ENCODE measurements at places on chromosomes 7 and 10.

DNA sequence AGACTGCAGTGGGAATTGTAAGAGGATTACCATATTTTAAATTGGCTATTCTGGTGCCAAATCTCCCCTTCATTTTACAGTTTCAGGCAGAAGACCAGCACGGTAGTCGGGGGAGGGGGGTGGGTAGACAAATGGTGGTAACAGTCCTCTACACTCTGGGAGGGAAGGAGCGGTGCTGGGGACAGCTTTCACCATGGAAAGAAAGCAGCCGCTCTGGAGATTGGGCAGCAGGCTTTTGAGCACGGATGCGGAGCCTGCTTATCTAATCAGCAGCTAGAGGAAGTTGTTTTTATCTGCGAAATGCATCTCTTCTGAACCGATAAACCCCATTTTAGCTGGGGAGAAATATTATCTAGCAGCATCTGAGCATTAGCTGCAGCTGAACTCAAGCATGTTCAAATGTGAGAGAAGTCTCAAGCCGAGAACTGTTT is 28.7 kb downstream of the IKZF1 start:
- no peak for DNase-seq

DNA sequence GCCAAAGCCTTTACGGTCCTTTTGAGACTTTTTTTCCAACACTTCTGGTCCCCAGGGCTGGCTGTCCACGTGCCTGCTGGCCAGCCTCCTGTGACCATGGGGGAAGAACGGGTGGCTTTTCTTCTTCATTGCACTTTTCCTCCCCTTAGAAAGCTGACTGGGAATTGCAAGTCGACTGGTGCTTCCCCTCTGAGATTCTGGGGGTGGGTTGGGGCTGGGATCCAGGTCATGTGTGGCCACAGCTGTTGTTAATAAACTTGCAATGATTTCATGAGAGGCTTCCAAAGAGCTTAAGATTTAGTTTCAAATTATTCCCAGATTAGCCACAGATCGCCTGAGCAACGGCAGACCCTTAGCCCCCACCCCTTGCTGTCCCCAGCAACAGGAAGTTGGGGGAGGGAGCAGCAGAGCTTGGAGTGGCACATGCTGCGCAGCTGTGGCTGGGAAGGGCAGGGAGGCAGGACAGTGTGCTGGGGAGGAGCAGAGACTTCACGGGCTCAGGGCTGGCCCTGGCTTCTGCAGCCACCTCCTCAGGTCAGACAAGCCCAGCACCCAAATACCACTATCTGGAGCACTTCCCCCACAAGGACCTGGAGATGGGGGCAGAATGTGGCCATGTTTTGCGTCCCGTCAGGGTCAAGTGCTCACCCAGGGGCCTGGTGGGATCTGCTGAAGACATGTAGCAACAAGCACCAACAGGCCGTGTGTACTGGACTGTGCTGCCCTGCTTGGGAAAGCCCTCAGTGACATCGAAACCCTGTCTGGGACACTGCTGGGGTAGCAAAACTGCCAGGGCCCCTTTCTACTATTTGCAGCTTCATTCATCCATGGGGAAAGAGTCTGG is 147.1 kb downstream of the RNF216 start:
- DNase-seq, result no peak

- no peak for DNase-seq
These were observed 1.8 kb downstream of the GPR15LG start for GRCh38 chr10:84175436-84175835.

DNA sequence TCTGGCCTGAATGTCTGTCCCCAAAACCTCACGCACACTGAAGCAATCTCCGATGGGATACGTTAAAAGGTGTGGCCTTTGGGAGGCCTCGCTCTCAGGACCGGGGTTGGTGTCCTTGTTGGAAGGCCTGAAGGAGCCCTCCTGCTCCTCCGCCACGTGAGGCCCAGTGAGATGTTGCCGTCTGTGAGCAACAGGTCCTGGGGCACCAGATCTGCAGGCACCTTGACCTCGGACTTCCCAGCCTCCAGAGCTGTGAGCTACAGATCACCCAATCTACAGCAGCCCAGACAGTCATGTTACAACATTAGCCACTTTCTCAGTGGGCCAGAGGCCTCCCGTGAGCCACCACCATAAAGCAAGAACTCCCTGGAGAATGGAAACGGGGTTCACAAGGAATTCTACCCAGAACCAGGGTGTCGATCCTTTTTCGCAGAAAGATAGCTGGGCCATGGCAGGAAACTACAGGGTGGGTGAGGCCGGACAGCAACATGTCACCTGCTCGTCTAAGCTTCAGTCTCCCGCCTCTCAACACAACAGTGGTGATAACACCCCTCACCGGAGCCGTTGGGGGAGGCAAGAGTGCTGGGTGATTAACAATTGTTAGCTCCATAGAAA is 87.0 kb downstream of the DIP2C start:
- no peak for DNase-seq

GRCh38 chr10:12702215-12702770 is 299.2 kb downstream of the CCDC3 start:
- DNase-seq, result no peak

GRCh38 chr10:30365278-30365677 is 16.2 kb upstream of the MTPAP start:
- no peak for DNase-seq

- no peak for DNase-seq
These were observed 9.2 kb upstream of the IL6 start for GRCh38 chr7:22717760-22718159.

DNA sequence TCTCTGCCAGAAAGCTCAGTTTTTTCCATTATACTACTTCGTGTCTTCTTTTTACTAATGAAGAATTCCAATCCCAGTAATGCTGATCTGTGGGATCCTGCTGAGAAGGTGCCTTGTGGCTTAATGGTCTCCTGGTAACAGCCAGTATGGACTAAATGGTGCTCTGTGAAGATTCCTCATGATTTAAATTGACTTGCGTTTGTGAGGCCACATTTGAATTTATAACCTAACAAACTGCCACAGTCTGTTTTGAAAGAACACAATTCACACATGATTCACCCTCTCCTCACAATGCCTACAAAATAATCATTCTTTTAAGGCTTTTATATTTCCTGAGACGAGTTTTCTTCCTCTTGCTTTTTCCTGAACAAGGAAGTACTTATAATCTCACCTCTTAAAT is 140.0 kb downstream of the MBL2 start:
- DNase-seq, result no peak

DNA sequence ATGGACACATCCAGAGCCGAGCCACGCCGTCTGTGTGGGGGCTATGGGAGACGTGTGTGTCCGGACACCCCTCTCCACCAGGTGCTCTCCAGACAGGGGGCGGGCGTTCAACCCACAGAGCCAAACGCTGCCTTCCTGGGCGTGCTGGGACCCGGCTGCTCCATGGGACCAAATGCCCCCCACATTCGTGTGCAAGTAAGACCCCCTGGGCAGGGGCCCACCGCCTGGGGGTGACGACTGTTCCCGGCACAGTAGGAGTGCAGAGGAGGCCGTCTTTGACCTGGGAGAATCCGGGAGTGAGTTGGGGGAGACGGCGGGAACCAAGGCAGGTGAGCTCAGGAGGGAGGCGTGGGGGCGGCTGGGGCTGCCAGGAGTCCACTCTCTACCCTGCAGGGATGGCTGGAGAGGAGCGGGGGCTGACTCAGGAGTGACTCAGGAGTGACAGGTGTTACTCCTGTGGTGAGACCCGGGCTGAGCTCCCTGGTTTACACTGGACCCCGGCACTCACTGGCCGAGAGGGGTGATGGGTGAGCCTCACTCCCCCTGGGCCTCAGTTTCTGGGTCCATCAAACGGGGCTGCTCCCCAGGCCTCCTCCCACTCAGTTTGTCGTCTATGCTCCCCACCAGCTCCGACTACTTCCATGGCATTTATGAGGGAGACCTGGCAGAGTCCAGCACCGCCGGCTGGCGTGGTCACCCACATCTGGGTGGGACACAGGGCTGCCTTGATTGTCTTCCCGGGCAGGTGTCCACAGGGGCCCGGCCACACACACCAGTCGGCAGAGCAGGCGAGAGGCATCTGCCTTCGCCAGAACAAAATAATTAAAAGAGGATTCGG is 95.0 kb downstream of the MICALL2 start:
- no peak for DNase-seq

GRCh38 chr7:84142726-84143125 is 51.9 kb downstream of the SEMA3A start:
- DNase-seq, result no peak

GRCh38 chr10:106043863-106044262 is 1120.6 kb downstream of the SORCS1 start:
- no peak for DNase-seq

GRCh38 chr7:43891069-43891955 is 15.1 kb downstream of the URGCP start:
- no peak for DNase-seq

DNA sequence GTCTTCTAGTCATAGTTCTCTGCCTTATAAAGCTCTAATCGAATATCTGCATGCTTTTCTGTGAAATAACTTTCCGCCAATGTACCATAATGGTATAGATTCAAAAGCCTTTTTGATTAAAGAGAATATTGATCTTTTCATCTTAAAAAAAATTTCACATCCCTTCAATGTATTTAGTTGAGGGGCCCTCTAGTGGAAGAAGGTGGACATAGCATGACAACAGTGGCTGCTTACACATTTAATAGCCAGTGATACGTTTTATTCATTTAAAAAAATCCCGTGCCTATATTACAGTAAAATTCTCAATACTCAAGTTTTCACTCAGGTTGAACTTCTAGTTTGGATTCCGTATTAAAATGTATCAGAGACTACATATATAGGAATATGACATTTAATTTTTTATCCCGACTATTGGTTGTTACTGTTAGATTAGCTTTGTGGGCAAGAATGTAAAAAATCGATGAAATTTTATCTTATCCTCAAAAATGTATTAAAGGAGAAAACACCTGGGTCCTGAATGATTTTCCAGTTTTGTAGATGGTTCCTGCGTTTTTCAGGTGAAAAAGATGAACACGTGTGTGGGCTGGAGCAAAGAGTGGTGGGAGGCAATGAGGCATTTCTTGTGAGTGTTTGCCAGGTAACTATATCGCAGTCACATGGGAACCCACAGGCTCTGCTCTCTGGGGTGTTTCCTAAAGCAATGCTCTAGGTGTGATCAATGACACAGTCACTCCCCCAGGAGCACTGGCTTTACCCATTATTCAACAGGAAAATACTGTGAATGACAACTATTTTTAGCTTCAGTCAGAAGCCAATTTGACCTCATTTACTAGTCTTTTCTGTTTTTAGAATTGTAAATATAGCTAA is 24.1 kb upstream of the PNLIP start:
- peak; percentile 29 for DNase-seq

GRCh38 chr10:30557884-30558283 is 71.7 kb downstream of the LYZL2 start:
- DNase-seq, result peak; percentile 54

DNA sequence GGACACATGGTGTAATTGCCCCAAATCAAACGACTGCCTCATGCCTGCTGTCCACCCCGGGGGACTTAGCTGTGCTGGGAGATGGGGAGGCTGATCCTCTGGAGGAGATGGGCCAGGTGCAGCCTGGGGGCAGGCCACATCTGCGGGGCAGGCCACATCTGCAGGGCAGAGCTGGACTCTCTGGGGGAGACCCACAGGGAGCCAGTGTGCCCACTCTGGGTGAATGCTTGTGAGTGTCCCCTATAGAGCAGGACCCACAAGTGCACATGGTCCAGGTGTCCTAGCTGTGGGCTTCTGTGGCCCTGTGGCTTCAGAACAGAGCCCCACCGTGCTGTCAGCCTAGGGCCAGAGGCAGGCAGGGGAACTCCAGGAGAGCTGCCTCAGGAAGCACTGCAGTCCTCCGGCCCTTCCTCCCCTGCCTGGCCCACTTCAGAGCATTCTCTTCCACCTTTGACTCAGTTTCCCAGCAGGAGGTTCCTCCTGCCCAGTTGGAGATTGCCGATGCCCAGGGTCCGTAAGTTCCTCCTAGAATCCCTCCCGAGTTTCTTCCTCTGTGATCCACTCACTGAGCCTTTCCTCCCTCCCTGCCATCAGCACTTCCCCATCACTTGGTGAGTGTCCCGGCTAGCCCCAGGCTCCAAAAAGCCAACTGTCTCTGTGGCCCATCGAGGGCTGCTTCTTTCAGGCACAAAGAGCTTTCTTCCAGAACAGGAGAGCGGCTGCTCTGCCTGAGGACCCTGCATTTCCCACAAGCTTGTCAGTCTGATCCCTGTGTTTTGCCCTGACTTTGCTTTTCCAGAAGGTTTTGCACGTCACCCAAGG is 50.3 kb downstream of the ADCYAP1R1 start:
- DNase-seq, result no peak

- no peak for DNase-seq
These were observed 2.6 kb upstream of the KIAA1217 start for GRCh38 chr10:24206334-24206733.

DNA sequence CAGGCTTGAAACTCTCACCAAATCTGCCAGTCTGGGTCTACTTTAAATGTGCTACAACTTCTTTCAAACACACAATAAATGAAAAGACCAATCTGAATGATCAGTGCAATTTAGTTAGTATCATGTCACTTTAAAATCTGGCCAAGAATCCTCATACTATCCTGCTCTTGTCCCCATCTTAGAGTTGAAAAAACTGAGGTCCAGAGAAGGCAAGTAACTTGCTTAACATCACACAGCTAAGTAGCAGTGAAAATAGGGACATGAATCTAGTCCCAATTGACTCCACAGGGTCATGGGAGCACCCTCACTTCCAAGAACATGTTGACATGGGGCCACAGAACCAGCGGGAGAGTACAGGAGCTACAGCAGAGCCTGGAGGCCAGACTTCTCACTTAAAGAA is 3.1 kb upstream of the GDF10 start:
- no peak for DNase-seq

- no peak for DNase-seq
These were observed 91.1 kb downstream of the COL13A1 start for GRCh38 chr10:69892816-69893215.

- no peak for DNase-seq
These were observed 330.2 kb upstream of the FZD8 start for GRCh38 chr10:35972275-35972674.

- no peak for DNase-seq
These were observed 86.8 kb upstream of the RSU1 start for GRCh38 chr10:16904049-16904448.

DNA sequence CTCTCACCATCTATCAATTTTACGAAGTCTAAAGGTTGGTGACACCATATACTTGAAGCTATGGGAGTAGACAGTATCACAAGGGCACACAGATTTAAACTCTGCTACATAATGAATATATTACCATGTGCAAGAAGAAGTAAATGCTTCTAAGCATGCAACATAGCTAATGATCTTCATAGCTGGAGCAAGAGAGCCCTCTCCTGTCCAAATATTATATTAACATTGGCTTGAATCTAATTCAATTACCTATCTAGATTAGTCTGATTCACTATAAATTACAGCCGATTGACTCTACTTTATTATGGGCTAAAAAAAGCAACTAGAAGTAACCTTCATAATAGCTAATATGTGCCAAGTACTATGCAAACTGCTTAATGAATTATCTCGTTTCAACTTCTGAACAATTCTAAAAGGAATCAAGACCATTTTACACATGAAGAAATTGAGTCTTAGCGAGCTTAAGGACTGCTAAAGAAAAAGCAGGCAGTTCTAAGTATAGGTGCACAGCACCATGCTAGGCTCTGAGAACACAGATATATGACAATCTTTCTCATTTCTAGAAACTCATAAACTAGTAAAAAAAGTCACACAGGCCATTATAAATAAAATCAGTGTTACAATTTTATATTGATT is 21.9 kb downstream of the FRA10AC1 start:
- peak; percentile 5 for DNase-seq
